ENCODE measurements at places on chromosomes 16 and 17. TPM values are rescaled to one million over a fixed set of nuclear protein-coding genes. Genes with fewer than 3 reads are reported as not detected.
A peak's percentile ranks its signal among the peaks of the same experiment; 100 is the strongest.

DNA sequence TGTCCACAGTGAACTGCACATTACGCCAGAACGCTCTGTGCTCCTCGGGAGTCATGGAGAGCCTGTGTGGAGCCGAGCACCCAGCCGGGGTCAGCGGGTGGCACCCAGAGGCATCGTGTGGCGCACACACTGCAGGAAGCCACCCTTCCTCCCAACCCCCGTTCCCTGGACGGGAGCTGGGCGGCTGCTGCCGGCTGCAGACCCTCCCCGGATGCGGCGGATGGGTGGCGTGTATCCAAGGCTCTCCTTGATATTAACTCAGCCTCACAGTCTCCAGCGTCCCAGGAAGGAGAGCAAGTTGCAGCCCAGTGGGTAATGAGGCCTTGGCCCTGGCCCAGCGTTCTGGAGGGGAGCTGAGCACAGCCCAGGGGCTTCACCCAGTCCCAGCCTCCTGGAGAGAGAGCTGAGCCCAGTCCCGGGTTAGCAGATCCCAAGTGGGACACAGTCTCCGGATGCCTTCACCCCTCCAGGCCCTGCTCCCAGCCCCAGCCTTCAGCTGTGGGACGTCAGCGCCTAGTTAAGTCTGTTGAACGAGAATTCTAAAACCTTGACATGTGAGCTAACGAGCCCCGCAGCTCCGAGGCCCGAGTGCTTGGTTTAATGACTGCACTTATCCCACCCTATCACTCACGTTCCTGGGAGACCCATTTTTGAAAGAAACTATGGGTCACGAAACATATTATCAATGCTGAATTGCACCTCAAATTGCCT lies 86.6 kb downstream of the TBC1D16 start:
- DNase-seq, result no peak

DNA sequence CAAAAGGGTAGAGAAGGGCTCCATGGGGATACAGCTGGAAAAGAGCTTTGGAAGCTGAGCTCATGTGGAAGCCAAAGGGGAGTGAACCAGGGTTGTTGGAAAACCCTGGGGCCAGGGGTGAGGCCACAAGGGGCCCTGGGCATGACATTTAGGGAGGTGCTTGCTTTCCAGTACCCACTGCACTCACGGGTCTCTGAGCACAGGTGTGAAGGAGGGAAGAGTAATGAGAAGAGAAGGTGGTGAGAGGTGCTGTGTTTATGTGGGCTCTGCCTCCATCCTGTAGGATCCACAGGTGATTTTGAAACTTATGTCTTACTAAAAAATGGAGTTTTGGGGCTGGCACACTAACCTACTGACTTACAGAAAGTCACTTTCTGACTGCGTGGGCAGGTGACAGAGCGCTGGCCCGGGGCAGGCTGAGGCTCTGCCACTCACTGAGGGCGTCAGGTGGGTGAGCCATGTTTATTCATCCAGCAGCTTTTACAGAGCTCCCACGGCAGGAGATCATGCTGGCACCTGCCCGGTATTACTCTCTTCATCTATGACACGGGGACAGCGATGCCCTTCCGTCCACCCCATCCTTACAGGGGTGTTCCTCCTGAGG lies 18.9 kb downstream of the KSR1 start:
- no peak for DNase-seq

GRCh38 chr16:64074706-64075105 lies 1047.2 kb downstream of the CDH11 start:
- DNase-seq, result no peak

- DNase-seq, result no peak
Observed at GRCh38 chr16:56005958-56006357, 130.8 kb upstream of the CES5A start.

GRCh38 chr16:24652209-24652712 lies 77.2 kb upstream of the TNRC6A start:
- DNase-seq, result no peak

DNA sequence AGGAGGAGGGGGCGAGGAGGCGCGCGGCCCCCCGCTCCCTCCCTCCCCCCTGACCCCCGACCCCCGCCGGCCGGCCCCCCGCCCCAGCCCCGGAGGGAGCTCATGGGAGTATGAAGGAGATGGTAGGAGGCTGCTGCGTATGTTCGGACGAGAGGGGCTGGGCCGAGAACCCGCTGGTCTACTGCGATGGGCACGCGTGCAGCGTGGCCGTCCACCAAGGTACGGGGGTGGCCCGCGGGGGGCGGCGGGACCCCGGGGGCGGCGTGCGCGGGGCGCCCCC lies 390 bp downstream of the MLLT6 start:
- no peak for DNase-seq

DNA sequence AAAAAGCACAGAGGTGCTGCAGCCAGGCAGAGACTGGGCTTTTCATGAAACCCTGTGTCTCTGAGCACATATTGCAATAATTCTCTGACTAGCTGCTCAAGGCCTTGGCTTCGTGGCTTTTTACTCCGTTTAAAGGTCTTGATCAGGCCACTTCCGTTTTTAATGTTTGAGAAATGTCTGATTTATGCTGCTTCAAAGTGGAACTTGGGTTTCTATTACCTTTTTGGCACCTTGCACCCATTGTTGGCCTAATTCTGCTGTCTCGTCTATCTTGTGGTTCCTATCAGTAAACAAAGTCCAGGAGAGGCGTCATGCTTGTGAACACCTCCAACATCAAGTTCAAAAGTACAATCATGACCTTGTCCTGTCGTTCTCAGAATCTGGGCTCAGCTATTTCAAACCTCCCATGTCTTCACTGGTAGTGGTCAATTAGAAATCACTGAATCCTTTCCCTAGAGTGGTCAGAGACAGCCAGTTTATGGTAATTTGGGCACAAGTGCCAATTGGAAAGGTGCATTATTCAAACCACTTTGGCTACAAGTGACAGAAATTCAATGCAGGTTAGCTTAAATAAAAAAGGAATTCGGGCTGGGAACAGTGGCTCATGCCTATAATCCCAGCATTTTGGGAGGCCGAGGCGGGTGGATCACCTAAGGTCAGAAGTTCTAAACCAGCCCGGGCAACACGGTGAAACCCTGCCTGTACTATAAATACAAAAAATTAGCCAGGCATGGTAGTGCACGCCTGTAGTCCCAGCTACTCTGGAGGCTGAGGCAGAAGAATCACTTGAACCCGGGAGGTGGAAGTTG lies 33.3 kb upstream of the METTL9 start:
- no peak for DNase-seq

GRCh38 chr17:15303851-15304250 lies 37.5 kb downstream of the TEKT3 start:
- DNase-seq, result no peak

- peak; percentile 68 for DNase-seq
Observed at GRCh38 chr17:72501404-72502370, 380.9 kb downstream of the SOX9 start.

- DNase-seq, result peak; percentile 20
Observed at GRCh38 chr16:68228652-68229051, 7.3 kb downstream of the ESRP2 start.

- DNase-seq, result no peak
Observed at GRCh38 chr16:57025941-57026777, 36.8 kb downstream of the NLRC5 start.

DNA sequence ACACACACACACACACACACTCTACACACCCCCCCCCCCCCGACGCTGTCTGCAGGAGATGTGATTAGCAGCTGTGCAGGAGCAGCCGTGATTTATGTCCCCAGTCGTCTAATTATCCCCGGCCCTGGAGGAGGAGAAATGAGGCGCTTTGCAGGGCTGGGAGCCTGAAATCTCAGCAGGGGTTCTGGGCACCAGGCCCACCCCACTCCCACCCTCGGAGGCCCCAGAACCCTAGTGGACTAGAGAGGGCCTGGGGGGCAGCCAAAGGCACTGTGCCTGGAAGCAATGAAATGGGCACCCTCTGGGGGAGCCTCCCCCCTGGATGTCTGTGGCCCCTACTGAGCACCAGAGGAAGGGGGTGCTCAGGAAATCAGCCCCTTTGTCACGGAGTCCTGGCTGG lies 134.2 kb upstream of the CIBAR2 start:
- no peak for DNase-seq

DNA sequence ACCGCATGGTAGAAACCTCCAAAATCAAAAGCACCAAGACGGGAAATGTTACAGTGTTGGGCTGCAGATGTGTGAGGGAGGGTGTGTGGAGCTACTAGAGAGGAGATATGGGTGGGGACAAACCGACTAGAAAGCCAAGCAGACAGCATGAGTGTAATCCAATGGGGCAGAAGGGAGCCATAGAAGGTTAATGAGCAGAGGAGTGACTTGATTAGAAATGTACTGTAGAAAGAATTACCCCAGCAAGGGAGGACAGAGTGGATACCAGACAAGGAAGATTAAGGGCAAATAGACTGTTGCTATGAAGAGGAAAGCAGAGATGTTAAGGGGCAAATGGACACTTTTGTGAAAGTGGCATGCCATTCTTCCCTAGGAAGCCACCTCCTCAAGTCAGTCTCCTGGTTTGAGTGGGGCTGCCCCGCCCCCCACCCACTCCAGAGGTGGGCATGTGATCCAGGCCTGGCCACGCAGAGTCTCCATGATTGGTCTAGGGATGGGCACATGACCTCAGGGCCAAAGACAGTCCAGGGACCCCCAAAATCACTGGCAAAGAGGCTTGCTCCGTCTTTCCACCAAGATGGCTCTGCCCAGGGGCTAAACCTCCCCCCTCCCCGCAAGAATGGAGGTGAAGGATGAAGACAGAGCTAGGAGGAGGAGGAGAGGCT lies 4.3 kb downstream of the COTL1 start:
- DNase-seq, result no peak

- no peak for DNase-seq
Observed at GRCh38 chr17:77271411-77271810, 130.6 kb downstream of the SEC14L1 start.

DNA sequence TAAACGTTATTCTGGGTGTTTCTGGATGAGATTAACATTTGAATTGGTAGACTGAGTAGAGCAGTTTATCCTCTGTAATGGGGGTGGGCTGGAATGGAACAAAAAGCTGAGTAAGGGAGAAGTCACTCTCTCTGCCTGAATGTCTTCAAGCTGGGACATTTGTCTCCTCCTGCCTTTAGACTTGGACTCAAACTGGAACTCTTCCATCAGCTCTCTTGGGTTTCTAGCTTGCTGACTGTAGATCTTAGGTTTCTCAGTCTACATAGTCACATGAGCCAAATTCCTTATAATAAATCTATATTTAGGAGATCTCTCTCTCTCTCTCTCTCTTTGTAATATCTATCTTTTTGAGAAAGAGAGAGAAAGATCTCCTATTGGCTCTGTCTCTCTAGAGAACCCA lies 553.3 kb upstream of the CDH11 start:
- DNase-seq, result no peak

GRCh38 chr17:62587554-62587953 lies 39.9 kb upstream of the MRC2 start:
- DNase-seq, result no peak

- no peak for DNase-seq
Observed at GRCh38 chr16:19137201-19138128, 23.7 kb downstream of the ITPRIPL2 start.

DNA sequence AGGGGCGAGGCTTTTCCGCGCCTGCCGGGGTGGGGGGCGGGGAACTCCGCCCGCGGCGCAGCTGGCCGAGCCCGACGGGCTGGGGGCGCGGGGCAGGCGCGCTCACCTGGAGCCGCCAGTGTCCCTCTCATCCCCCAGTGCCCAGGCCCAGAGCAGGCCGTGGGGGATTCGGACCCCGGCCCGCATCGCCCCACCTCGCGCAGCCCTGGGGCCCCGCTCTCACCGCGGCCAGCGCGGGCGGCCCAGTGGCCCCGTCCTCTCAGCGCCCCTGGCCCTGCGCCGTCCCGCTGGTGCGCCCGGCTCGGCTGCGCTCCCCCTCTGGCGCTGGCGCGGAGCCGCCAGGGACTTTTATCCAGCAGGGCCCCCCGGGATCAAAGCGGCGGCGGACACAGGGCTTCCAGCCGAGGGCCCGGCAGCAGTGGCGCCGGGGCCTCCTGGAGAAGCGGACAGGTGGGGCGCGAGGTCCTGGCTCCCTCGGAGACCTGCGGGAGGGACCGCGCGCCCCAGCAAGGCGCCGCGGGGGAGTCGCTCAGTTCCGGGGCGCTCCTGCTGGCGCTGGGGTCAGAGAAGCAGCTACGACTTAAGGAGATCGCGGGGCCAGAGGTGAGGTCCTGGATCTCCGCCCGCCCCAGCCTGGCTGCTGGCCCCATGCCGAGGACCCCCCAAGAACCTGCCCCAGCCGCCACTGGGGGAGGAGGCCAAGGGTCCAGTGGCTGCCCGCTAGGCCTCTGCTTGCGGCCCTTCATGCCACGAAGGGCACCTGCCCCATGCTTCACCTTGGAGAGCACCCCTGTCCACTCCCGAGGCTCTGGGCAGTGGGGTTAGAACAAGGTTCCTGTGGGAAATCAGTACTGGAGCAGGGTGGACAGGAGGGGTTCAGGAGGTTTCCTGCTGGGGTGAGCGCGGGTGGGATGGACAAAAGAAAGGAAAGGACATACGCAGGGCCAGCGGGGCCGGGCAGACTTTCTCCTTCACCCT lies 823 bp upstream of the NOTUM start:
- DNase-seq, result no peak

- no peak for DNase-seq
Observed at GRCh38 chr17:79939755-79940458, 95.8 kb downstream of the TBC1D16 start.

GRCh38 chr16:78962457-78962929 lies 638.0 kb downstream of the MAF start:
- no peak for DNase-seq

GRCh38 chr16:17454162-17454730 lies 16.5 kb downstream of the XYLT1 start:
- DNase-seq, result no peak

Gene GP2
- total RNA-seq, result 0.49 TPM

Gene YBX2
- total RNA-seq, result not detected

Gene NUDT7
- 8.7 TPM for total RNA-seq

Gene KRT15
- 147 TPM for total RNA-seq

Gene KCNH6
- not detected for total RNA-seq

Gene ZG16
- total RNA-seq, result not detected

Gene CCL1
- total RNA-seq, result not detected

Gene C1QTNF8
- not detected for total RNA-seq

Gene TBC1D3I
- total RNA-seq, result 2.1 TPM

Gene TNP2
- total RNA-seq, result not detected

Gene TTLL6
- total RNA-seq, result 0.68 TPM

Gene BAIAP3
- total RNA-seq, result 3.9 TPM

Gene CRISPLD2
- 192 TPM for total RNA-seq

Gene CLDN6
- total RNA-seq, result not detected

Gene KDM6B
- 31.8 TPM for total RNA-seq

Gene ARRB2
- 40.8 TPM for total RNA-seq

Gene MYO15A
- total RNA-seq, result 1.8 TPM

All from ureter (tissue), 1 donor.